ENCODE measurements at places on chromosomes 3 and 15.
A peak's percentile ranks its signal among the peaks of the same experiment; 100 is the strongest.

DNA sequence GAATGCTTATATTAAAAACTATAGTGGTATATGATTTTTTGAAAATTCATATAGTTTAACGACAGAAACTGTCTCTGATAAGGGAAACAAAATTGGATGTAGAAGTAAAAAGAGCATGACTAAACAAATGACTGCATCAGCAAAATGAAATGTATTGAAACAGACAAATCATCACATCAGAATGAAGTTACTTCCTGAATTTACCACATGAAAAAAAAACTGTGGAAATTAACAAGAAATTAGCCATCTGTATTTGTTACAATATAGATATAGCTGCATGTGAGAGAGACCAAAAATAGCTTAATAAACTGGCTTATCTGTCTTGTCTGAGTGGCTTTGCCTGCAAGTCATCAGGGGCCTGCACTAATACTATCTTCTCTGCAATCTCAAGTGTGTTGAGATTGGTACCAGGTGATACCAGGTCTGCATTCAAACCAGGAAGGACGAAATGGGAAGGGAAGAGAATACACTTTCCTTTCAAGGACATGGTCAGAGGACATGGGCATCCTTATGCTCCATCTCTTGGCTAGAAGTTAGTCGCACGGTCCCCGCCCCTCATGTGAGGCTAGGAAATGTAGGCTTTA, 388.7 kb downstream of the GRM7 start:
- DNase-seq = no peak

GRCh38 chr3:177354466-177354865, 157.2 kb upstream of the TBL1XR1 start:
- DNase-seq = no peak

DNA sequence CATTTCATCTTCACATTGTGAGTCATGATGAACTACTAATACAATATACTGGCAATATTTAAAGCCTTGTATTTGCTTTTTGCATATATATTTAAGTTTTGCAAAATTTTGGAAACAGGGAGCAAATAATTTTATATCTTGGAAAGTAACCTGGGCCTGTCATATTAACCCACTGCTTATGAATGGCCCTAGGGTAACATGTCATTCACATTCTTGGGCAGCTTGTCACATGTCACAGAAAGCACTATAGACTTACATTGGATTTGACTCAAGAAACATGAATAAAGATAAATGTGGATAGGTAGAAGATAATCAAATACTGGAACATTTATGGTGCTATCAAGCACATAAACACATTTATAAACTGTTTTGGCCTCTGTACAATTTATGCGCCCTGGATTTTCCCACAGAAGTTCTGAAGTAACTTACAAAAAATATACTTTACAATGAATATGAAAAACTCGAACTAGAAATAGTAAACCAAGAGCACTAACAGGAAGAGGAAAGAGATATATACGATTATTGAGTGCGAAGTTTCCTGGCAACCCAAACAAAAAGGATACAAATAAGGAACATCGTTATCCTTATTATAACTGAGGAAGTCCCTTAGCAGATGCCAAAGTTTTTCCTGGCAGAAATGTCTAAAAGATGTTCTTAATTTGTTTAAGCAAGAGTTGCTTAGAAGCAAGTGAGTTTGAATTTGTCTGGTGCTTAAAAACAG, 257.2 kb downstream of the RBMS3 start:
- DNase-seq = no peak

GRCh38 chr3:16148783-16149182, 25.7 kb upstream of the GALNT15 start:
- no peak for DNase-seq

DNA sequence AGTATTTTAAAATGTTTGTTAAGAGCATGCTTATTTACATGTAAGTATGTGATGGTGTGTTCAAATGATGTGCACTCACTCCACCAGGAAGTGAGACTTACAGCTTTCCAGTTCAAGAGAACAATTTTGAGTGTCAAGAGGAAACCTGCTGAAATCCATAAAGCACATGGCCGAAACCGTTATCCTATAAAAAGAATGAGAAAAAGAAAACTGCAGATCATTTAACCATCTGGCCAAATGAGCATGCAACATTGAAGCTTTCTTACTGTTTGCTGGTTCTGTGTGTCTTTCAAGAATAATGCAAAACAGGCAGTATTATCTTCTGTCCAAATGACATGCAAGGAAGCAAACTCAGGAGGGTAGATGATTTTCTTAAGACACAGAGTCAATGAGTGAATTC, 26.3 kb downstream of the GABRR3 start:
- no peak for DNase-seq

GRCh38 chr15:48861813-48862431, 16.0 kb upstream of the EID1 start:
- peak; percentile 50 for DNase-seq

DNA sequence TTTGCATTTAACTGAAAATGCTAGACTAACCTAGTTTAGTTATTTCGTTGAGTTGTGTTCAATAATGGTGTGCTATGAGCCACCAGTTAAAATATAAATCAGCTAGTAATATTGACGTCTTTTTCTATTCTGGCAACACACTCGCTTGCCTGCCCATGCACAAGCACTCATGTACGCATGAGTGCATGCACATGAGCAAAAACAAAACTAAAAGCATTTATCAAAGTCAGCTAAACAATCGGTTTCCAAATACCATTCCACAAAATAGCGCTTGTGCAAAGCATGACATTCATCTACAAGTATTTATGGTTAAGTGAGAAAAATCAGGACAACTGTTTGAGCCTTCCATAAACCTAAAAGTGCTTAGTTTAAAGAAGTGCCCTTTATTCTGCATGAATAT, 13.1 kb upstream of the SAMMSON start:
- no peak for DNase-seq

GRCh38 chr3:100957261-100957986, 35.8 kb downstream of the ABI3BP start:
- no peak for DNase-seq

DNA sequence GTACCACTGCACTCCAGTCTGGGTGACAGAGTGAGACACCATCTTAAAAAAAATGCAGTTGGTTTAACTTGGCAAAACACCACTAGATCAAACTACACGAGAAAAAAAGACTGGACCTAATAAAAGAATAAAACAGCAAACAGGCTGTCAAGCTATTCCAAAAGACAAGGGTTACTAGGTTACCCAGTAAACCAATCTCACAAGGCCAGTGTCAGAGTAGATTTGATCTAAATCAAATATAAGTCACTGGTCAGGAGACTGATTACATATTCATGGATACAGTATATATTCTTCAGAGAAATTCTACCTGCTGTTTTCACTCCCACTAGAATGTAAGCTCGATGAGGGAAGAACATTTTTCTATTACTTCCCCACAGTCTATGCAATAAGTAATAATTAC, 2.5 kb upstream of the GANC start:
- no peak for DNase-seq

DNA sequence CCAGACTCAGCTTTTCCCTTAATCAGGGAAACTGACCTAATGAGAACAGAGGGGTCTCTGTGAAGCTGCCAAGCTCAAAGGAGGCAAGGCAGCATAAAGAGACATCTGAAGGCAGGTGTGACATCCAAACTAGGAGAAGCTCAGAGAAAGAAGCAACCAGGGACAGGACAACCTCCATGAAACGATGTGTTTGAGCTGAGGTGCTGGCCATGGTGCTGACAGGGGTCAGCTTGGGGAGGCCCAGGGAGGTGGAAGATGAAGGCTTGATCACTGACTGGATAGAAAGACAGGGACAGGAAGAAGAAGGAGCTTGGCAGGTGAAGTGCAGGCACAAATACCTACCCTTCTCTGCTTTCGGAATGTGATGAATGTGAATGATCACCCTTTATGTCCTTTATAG, 179.5 kb upstream of the NSMCE3 start:
- peak; percentile 25 for DNase-seq
